Dermis microvascular lymphatic vessel endothelial cell (primary cell): ENCODE measurements at places on chromosomes 1 and 21. TPM values are rescaled to one million over a fixed set of nuclear protein-coding genes. Genes with fewer than 3 reads are reported as not detected.

GRCh38 chr21:45638707-45639106 lies 4.8 kb upstream of the PCBP3 start:
- DNase-seq, result no peak

DNA sequence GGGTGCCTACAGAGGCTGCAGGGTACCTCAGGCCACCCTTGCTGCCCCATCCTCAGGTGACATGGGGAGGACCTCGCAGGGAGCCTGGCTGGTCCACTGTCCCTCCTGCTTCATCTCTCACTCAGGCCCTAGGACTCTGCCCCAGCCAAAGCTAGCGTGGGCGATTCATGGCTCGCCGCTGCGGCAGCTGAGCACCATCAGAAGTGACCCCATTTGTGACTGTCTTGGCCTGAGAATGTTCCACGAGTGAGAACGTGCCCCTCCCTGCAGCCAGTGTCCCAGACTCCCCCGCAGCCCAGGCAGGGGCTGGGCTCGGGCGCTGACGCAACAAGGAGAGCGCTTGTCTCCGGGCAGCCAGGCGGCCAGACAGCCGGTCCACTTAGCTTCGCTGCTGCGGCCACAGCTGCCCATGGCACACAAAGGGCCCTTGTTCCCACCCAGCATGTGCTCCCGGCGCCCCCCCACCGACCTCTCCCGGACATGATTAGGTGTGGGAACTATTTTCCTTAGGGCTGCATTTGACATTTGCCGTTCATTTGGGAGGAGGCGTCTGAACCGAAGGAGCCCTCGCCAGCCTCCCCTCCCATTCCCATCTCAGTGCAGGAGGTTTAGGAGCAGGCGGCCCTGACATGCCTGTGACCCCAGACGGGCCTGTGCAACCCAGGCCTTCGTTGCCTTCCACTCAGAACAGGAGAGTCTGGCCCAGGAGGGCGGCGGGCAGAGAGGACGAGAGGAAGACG lies 19.3 kb upstream of the POFUT2 start:
- no peak for DNase-seq

DNA sequence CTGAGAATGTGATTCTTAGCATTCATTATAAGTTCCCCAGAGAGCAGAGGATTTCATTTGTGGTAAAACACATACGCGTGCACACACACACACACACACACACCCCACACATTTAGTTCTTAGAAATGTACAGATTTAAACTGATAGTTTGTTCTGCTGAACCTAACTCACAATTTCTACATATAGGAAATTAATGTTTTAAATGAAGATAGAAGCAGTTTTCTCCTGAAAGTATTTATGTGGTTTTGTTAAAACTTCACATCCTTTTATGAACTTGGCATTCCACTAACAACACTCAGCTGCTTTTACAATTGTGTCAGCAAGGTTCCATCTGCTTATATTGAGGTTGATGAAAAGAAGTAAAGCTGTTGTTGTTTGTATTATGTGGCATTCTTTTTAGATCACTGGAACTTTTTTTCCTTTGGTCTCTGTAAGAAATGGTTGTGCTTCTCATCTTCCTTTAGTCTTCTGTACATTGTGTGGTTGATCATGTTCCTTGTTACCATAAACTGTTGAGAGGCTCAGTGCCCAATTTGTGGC lies 41.6 kb downstream of the AK4 start:
- DNase-seq, result no peak

DNA sequence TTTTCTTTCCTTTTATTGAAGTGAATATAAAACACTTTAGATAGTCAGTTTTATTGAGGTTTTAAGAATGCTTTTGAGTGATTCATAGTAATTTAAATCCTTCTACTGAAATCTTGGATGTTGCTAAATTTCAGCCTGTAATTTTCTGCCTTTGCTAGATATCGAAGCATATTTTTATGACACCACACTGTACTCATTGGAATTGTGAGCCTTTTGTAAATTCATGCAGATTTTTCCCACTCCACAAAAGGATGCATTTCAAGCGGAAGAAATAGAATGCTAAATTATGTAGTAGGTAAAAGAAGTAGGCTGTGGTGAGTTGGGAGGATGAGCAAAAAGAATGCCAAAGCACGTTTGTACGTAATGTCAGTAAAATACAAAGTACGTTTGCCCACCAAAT lies 13.8 kb downstream of the SNX7 start:
- no peak for DNase-seq

DNA sequence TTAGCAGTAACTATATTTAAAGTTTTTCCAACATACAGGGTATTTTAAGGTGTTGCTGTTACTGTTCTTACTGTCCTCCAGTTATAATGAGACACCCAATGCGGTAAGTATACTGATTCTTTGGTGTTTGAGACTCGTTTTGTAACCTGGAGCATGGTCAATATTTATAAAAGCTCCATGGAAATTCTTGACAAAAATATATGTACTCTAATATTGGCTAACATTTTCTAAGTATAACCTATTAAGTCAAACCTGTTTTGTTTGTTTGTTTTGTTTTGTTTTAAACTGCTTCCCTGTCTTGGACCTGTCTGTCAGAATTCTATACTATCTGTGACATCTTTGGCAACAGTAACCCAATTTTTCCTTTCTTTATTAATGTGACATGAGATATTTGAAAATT lies 15.9 kb upstream of the CAP1 start:
- DNase-seq, result no peak

GRCh38 chr1:231563247-231563646 lies 34.8 kb downstream of the TSNAX start:
- no peak for DNase-seq

DNA sequence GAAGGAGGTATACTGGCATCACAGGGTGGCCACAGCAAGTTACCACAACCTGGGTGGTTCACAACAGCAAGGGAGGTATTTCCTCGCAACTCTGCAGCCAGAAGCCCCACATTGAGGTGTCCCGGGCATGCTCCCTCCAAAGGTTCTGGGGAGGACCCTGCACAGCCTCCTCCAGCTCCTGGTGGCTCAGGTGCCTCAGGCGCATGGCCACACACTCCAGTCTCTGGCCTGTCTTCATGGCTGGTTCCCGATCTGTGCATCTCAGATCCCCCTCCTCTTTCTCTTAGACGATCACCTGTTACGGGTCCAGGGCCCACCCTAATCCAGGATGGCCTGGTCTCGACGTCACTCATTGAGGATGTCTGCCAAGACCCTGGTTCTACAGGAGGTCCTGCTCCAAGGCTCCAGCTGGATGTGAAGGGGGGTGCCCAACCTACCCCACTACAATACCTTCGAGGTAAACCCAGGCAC lies 6.7 kb upstream of the ARF1 start:
- DNase-seq, result no peak

DNA sequence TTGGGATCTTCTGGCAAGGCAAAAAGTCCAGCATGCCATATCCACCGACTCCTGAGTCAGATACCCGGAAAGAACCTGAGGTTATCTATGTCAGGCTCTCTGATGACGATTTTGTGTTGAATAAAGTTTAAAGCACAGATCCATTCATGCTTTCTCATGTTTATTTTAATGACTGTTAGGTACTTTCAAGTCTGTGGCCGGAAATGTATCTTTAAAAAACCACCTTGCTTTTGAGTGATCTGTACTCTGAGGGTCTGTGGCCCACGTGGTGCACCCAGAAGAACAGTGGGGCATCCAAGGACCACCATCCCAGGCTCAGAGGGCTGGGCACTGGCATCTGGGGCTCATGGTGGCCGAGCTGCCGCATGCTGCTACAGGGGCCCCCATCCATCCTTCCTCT lies 30.1 kb upstream of the VASH2 start:
- DNase-seq, result no peak

DNA sequence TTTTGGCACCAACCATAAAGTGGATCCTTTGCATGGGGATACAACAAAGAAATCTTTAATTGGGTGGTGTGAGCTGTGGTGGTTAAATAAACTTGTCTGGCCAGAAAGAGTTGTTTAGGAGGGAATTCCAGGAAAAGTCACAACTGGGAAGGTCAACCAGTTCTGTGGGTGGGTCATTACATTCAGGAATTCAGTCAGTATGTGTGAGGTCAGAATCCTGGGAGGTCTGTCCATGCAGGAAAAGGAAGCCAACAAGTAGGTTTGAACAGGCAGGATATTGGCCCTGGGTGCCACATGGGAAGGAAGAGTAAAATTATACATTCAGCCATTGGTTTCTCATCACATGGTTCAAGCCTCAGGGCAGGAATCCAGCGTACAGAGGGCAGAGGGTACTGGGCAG lies 162.3 kb upstream of the ADAMTS5 start:
- DNase-seq, result no peak

- no peak for DNase-seq
Observed at GRCh38 chr1:44616991-44617702, 57.1 kb downstream of the TMEM53 start.

DNA sequence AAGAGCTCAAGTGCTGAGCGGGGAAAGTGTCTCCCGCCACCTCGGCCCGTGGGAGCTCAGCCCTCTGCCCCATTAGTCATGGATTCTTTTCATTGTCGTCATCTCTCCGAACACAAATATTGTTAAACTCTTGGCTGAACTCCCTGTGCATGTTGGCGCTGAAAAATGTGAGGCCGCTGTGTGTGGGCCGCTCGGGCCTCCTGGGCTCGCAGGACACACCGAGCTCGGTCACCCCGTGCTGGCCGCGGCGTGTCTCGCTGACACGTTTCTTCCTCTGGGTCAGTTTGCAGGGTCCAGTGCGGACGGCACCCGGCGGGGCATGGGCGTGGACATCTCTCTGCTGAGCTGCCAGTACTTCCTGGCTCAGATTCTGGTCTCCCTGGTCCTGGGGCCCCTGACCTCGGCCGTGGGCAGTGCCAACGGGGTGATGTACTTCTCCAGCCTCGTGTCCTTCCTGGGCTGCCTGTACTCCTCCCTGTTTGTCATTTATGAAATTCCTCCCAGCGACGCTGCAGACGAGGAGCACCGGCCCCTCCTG lies 25.6 kb downstream of the SLC45A1 start:
- peak; percentile 58 for DNase-seq

GRCh38 chr21:39575775-39576174 lies 37.0 kb upstream of the B3GALT5 start:
- no peak for DNase-seq

- DNase-seq, result no peak
Observed at GRCh38 chr1:177847843-177848242, 122.0 kb downstream of the SEC16B start.

DNA sequence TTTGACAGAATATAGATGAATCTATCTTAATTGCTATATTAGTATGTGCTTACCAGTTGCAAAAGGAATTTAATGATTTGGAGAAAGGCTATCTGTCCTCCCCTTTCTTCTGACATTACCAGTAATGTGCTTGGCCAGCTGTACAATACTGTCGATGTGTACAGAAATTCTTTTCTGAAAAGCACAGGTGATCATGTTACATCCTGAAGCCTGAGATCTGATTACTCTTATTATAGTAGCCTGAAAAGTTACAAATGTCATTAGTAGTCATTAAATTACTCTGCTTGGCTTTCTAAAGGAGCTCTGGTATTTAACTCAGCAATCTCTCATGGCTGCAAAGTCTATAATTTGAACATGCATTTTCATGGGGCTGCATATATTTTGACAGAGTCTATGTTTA lies 209.8 kb downstream of the PTPRC start:
- DNase-seq, result no peak

DNA sequence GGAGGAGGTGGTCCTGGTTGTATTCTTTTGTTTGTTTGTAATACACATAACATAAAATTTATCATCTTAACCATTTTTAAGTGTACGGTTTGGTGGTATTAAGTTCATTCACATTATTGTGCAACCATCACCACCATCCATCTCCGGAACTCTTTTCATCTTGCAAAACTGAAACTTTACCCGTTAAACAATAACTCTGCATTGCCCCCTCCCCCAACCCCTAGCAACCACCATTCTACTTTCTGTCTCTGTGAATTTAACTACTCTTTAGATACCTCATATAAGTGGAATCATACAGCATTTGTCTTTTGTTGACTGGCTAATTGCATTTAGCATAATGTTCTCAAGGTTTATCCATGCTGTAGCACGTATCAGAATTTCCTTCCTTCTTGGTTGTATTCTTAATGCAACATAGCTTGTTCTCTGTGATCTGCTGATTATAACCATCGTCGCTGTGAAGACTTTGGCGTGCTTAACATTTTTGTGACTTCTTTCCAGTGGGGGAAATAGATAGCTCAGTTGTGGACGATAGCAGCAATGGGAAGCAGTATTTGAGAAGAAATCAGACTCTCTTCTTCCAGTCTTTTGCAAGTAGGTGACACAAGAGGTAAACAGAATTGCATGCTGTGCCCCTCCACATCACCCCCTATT lies 117.5 kb upstream of the HOOK1 start:
- DNase-seq, result no peak

DNA sequence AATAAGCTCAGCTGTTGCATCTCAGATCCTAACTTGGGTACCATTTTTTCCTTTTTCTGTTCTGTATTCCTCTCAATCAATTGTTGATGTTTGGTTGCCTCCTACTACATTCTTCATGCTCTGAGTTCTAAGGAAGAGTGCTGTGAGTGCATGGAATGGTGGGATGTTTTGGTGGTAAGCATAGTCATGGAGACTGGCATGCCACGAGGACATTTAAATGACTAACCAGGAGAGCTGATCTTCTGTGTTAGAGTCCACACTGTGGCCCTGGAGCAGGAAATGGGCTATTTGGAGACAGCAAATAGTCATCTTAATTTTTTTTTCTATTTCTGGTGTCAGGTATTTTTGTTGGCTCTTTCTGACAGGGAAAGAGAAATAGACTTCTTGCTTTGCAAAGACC lies 69.5 kb upstream of the HSD17B7 start:
- DNase-seq, result no peak

- no peak for DNase-seq
Observed at GRCh38 chr1:166675213-166675612, 164.1 kb upstream of the POGK start.

DNA sequence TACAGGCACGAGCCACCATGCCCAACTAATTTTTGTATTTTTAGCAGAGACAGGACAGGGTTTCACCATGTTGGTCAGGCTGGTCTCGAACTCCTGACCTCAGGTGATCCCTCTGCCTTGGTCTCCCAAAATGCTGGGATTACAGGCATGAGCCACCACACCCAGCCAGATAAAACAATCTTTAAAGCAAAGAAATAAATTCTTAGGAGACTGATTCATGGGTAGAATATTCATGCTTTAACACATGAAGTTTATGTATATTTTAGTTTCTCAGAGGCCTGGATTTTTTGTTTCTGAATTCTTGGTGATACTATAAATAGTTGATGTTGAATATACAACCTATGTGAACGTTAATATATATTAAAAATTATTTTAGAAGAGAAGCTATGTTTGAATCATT lies 127.4 kb upstream of the KIAA1614 start:
- DNase-seq, result no peak

GRCh38 chr1:32336963-32337675 lies 1.1 kb upstream of the MARCKSL1 start:
- no peak for DNase-seq

PLA2G2C gene
- not detected in 2 replicates for total RNA-seq

SH2D2A gene
- total RNA-seq, result 0.13 TPM in 1 of 2 replicates, not detected in the other

ATG4C gene
- 3.0 and 4.1 TPM in 2 replicates for total RNA-seq

TFB2M gene
- 13.3 and 14.6 TPM in 2 replicates for total RNA-seq

MRPS15 gene
- 57.0 and 78.6 TPM in 2 replicates for total RNA-seq

C1orf141 gene
- total RNA-seq, result not detected in 2 replicates

SLC27A3 gene
- total RNA-seq, result 30.4 and 56.1 TPM in 2 replicates

MORN1 gene
- total RNA-seq, result 3.1 and 3.5 TPM in 2 replicates

IL12RB2 gene
- 0.13 TPM in 1 of 2 replicates, not detected in the other for total RNA-seq

DNAJB4 gene
- total RNA-seq, result 191 TPM in 2 replicates

RAP1GAP gene
- total RNA-seq, result not detected in 2 replicates

HPCA gene
- total RNA-seq, result not detected in 2 replicates

PKP1 gene
- under 0.01 TPM in 2 replicates for total RNA-seq

VTCN1 gene
- not detected in 2 replicates for total RNA-seq

SPRR2A gene
- not detected in 2 replicates for total RNA-seq

MYBPH gene
- not detected in 2 replicates for total RNA-seq

AKR7A3 gene
- 0.13 and 0.25 TPM in 2 replicates for total RNA-seq

DMBX1 gene
- not detected in 2 replicates for total RNA-seq

RNU1-3 gene
- total RNA-seq, result under 0.01 TPM in 2 replicates

F13B gene
- total RNA-seq, result not detected in 2 replicates
